ENCODE measurements at places on chromosomes 7 and 10.

- no peak for DNase-seq
These were observed at the start of gene ACTA2 for GRCh38 chr10:88952647-88953111. ACTA2 (minus strand) TSS chr10:88952773; CDS start chr10:88948930, 3,843 bp downstream.

GRCh38 chr10:56920601-56921261, 559.7 kb upstream of the ZWINT start:
- DNase-seq: no peak

- peak; percentile 55 for DNase-seq
These were observed 12.7 kb downstream of the HNRNPF start for GRCh38 chr10:43396061-43396927.

DNA sequence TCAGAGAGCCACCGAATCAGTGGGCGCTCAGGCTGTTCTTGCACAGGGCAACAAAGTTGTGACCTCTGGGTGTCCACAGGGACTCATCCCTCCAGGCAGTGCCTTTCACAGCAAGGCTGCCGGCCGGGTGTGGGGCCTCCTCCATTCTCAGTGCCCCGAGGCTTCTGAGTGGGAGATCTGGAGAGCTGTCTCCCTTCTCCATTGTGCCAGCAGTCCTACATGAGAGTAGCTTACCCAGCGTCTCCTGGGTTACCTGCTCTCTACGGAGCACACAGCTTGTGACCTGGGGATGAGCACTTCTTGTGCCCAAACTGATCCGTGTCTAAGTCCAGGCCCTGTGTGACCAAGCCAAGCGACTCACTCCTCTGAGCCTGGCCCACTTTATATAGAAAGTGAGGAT, 240.9 kb upstream of the GRB10 start:
- no peak for DNase-seq

GRCh38 chr10:108112218-108112617, 947.7 kb upstream of the SORCS1 start:
- no peak for DNase-seq

GRCh38 chr7:37424995-37425394, 23.7 kb downstream of the ELMO1 start:
- DNase-seq: no peak

GRCh38 chr7:44667190-44667589, 60.8 kb downstream of the OGDH start:
- DNase-seq: no peak

DNA sequence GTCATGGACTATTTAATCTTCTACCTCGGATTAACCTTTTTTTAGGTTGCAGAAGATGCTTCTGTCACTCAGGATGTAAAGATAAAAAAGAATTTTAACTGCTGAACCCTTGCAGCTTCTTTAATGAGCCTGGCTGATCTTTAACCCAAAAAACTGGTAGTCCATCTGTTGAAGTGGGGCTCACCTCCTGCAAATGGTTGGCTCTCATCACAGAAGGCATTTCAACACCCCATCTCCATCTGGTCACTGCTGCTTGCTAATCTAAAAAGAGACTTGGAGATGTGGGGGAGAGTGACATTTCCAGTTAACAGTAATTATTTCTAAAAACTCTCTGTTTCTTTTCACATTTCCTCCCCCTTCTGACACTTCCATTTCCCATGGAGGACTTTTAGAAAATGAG, 208.6 kb downstream of the LHFPL3 start:
- no peak for DNase-seq

GRCh38 chr10:93458821-93459257, 23.3 kb downstream of the MYOF start:
- DNase-seq: no peak

DNA sequence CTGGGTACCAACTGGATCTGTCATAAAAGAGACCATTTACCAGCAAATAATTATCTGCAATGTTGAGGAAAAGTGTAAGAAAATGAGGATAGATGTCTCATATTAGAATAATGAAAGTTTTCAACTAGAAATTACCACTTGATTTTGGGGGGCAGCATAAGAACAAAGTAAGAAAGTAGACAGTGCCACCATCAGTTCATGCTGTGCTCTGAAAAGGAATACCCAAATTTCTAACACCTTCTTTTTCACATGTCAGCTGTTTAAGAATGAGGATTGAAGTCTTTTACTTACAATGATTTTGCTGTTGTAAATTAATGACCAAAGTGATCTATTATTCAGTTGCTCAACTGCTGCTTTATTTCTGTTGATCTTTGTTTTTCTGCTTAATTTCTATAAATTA, 578.3 kb downstream of the ETV1 start:
- DNase-seq: no peak

- DNase-seq: no peak
These were observed 39.1 kb downstream of the GOLGA7B start for GRCh38 chr10:97888641-97889262.

DNA sequence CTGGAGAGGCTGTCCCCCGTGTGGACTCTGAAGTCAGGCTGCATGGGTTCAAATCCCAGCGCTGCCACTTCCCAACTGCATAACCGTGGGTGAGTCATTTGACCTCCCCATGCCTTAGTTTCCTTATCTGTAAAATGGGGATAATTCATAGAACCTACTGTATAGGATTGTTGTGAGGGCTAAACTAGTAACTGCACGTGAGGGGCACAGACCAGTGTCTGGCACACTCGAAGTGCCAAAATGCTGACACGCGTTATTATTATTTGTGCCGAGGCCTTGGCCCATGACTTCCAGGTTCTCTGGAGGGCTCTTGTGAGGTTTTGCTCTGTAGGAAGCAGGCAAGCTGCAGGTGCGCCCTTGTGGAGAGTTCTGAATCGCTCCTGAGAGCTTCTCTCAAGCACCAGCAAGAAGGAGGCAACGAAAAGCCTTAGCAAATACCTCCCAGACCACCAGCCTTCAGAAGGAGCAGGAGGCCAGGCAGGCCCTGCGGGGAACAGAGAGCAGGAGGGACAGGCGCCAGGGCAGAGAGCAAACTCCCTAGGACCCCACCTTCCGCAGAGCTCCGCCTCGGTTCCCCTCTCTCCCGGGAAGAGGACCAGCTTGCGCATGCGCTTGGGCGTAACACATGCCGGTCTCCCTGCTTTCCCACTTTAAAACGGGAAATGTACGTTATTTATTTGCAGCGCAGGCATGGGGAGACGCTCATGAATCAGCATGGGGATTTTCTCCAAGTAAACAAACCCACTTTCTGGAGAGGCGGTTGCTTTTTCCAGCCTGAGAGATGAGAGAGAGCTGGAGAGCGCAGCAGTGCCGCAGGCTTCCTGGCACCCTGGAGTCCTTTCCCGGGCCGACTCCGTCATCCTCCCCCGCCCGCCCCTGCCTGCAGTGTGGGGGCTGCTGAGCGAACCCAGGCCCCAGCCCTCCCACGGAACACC, 39.6 kb downstream of the SORCS3 start:
- DNase-seq: no peak

- no peak for DNase-seq
These were observed 428.5 kb downstream of the GALNT17 start for GRCh38 chr7:71560354-71560995.

- DNase-seq: no peak
These were observed 586.3 kb upstream of the ANKRD30A start for GRCh38 chr10:36538953-36539586.

- no peak for DNase-seq
These were observed 239.0 kb downstream of the DNAJB9 start for GRCh38 chr7:108808549-108809266.

DNA sequence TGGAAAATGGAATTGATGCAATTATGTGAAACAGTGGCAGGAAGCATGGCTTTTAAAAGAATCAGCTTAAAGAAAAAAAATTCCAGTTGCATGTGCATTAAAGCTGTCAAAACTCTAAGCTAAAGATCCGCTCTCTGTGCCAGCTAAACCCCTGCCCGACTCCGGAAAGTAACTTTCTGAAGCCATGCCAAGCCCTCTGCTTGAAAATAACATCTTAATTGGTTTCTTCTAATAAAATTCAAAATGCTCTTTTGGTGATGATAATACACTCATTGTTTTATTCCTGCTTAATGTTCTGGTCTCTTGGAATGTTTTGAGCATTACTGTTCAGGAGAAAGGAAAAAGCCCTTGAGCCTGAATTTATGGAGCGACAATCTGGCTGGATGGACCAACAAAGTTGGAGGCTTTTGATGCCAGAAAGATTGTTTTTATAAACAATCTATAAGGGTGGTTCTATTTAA, 11.7 kb downstream of the SEMA3C start:
- DNase-seq: no peak

GRCh38 chr7:39529582-39529981, 36.6 kb upstream of the YAE1 start:
- DNase-seq: no peak

GRCh38 chr7:113752689-113753088, 166.1 kb downstream of the PPP1R3A start:
- no peak for DNase-seq

DNA sequence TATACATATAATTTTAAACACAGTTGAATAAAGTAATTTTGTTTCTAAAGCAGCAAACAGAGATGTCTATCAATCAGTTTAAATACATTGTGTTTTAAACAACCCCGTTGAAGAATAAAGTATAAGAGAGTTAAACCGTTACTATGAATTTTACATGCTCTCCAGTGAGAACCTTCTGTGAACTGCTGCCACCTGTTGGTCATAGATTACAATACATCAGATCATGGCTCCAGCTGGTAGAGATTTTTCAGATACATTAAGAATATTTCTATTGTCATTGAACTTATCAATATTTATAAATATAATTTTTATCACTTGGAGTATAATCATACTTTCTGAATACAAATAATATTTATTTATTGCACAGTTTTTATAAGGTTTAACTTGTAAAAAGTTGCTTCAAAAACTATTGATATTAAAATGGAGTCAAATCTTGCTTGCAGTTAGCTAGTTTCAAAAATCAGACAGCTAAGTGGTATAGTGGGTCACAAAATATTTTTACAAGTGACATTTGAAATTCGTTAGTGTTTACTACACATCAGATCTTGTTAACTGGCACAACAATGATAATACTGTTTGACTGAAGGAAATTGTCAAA, 561.2 kb upstream of the PHF14 start:
- no peak for DNase-seq

DNA sequence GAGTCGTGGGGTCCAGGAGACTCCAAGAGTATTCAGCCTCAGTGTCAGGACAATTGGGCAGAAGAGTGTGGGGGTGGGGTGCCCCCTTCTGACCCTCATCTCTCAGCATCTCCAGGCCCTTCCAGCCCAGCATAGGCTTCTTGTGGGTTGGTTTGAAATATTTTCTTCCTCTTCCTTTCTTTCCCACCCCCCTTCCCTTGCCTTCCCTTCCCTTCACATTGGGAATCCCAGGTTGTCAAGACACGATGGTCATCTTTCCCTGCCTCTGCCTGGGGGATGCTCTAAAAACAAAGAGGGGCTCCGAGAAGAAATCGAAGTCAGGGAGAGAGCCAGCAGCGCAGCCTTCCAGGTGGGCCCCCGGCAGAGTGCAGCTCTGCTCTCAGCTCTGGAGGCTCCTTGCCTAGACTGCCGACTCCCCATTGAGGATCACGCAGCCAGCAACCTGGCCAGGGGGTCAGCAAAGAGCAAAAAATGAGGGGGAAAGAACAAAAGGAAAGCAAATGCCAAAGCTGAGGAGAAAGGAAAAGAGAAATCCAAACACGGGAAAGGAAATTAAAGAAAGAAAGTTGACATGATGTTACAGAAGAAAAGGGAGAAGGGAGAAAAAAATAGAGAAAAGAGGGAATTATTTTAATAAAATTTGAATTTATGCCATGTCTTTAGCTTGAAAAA, 1.5 kb downstream of the PAX2 start:
- DNase-seq: no peak

DNA sequence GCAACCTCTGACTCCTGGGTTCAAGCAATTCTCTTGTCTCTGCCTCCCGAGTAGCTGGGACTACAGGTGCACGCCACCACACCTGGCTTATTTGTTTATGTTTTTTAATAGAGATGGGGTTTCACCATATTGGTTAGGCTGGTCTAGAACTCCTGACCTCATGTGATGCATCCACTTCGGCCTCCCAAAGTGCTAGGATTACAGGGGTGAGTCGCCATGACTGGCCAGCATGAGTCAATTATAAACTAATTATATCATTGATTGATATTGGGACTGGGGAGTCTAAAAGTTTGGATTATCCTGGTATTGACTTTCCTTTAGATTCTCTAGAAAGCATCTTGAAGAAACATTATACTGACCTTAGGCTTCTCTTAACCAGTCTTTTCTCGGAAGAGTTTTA, 73.9 kb upstream of the CCNY start:
- DNase-seq: no peak

- DNase-seq: no peak
These were observed 43.6 kb upstream of the KLF6 start for GRCh38 chr10:3828404-3829155.

- no peak for DNase-seq
These were observed 8.3 kb downstream of the PCBD1 start for GRCh38 chr10:70880077-70880534.

DNA sequence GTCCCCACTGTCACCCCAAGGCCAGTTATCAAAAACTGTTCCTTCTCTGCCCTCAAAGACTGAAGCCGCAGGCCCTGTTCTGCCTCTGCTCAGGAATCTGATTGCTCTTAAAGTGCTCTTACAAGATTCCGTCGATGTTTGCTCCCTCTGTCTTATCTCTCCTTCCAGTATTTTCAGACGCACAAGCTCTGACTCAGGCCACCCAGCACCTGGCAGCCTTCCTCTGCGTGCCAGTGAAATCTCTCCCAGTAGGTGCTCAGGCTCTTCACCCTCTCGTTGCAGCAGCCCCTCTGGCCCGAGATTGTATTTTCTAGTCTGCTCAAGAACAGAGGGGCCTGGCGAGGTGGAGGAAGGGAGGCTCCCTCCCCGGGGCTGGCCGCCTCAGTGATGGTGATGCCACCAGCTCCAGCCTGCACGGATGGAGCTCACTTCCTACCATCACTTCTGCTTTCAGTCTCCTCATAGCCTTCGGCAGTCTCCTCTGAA, 276.2 kb downstream of the USP6NL start:
- no peak for DNase-seq

GRCh38 chr7:37352974-37353948, 95.4 kb downstream of the ELMO1 start:
- no peak for DNase-seq

GRCh38 chr7:107725138-107725740, 18.7 kb upstream of the CBLL1 start:
- DNase-seq: no peak

DNA sequence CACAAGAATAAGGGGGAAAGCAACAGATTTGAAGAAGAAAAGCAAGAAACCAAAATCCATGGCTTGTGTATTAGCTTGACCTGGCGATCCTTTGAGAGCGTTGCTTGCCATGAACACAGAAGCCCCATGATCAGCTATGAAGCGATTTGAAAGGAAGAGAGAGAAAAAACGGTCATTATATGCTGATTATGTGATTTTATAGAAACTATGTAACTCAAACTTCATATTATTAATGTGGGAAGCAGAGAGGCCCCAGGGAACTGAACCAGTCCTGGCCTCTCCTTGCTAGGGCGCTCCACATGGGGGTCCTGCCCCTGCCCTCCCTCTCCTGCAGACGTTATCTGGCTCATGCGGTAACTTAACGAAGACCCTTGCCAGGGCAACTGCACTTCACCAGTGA, 306.1 kb upstream of the ADARB2 start:
- DNase-seq: no peak

All from stimulated activated CD8-positive, alpha-beta memory T cell treated with anti-CD3 and anti-CD28 coated beads, Interleukin-15, amount 100 ng/mL, for 24 hours (primary cell).